ENCODE measurements at places on chromosomes 1 and 21. TPM values are rescaled to one million over a fixed set of nuclear protein-coding genes. Genes with fewer than 3 reads are reported as not detected.
A peak's percentile ranks its signal among the peaks of the same experiment; 100 is the strongest.

DNA sequence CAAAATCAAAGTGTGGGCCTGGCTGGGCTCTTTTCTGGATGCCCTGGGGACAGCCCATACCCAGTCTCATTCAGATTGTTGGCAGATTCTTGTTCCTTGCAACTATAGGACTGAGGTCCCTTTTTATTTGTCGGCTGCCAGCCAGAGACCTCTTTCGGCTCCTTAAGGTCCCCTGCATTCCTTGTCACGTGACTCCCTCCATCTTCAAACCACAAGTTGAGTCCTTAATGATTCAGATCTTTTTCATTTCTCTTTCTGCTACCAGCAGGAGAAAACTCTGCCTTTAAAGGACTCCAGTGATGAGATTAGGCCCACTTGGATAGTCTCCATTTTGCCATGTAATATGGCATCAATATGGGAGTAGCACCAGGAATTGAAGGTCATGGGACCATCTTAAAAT lies 48.6 kb downstream of the PATJ start:
- no peak for DNase-seq

RGS16 gene
- 5.0 TPM for total RNA-seq

SLC30A2 gene
- not detected for total RNA-seq

DNA sequence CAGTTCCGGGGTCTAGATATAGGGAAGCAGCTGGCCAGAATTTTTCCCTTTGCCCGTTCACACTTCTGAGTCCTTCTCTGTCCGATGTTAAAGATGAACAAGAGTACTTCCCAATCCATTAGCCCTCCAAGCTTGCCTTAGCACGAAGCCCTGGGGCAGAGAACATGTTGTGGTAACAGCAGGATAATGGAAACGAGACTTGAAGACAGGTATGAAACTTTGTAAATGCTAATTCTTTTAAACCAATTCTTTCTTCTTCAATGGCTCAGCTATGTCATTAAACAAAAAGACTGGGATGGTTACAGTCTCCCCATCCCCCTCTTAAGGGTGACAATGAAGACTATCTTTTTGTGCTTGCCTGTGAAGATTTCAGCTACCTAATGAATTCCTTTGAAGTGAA lies 218.5 kb downstream of the PLA2G4A start:
- no peak for DNase-seq

GRCh38 chr1:113058941-113059706 lies 13.9 kb upstream of the LRIG2 start:
- DNase-seq: no peak

DNA sequence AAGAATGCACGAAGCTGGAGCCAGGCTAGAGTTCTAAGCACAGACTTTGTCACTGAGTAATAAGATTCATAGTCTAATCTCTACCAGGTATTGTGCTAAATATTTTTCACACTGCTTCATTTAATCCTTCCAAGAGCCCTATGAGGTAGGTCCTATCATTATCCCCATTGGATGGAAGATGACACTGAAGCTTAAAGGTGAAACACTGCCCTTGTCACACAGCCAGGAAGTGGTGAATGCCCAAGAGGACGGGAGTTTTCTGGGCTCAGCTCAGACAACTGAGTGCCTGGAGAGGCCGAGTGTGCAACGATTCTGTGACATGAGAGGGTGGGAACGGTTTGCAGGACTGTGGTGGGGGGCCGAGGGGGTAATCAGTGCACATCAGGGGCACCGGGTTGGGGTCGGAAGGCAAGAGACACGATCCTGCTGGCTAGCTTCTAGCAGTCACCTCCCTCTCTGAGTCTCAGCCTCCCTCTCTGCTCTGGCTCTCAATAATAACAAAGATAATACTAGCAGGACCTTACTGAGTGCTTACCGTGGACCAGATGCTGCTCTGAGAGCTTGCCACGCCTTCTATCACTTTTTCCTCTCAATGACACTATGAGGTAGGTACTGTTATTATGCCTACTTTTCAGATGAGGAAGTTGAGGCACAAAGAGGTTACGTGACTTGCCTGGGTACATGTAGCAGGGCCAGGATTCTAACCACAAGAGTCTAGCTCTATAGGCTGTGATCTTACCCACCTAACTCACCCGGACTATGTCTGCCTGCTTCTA lies 12.4 kb downstream of the KCNQ4 start:
- no peak for DNase-seq

- DNase-seq: no peak
Observed at GRCh38 chr1:44415013-44415412, 10.0 kb downstream of the RNF220 start.

MIXL1 gene
- total RNA-seq: not detected

- no peak for DNase-seq
Observed at GRCh38 chr1:224149709-224150108, 33.3 kb upstream of the DEGS1 start.

CYP4B1 gene
- not detected for total RNA-seq

- peak; percentile 37 for DNase-seq
Observed at GRCh38 chr1:173269490-173270230, 62.5 kb upstream of the TNFSF4 start.

- no peak for DNase-seq
Observed at GRCh38 chr1:1420654-1421141, 378 bp downstream of the ANKRD65 start.

- DNase-seq: peak; percentile 18
Observed at GRCh38 chr1:40315795-40316594, 1.1 kb downstream of the COL9A2 start.

DNA sequence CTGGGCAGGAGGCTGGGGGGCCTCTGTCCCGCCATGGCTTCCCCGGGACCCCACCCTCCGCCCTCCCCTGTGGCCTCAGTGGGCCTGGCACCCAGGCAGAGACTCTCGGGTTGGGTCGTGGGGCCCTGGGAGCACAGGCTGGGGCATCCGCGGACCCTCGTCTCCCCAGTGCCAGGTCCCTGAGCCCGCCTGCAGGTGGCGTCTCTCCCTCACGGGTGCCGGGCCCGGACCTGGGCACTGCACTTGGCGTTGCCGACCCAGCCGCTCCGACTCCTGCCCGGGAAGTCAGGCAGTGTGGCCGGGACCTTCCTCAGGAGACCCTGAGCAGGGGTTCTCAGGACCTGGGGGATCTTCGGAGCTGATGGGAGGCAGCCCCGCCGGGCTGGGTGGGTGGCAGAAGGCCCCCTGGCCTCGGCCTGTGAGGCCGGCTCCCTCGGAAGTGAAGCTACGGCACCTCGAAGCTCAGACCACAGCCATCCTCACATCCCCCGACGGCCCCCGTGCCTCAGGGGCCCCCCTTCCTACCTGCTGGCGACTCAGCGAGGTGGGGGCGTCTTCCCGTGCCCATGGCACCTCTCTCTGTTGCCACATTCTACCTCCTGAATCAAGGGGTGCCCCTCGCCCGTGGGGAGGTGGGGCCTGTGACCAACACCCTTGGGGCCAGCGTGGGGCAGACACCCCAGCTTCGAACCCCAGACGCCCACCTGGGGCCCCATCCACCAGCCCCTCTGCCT lies 6.4 kb upstream of the C1orf159 start:
- peak; percentile 80 for DNase-seq

DNA sequence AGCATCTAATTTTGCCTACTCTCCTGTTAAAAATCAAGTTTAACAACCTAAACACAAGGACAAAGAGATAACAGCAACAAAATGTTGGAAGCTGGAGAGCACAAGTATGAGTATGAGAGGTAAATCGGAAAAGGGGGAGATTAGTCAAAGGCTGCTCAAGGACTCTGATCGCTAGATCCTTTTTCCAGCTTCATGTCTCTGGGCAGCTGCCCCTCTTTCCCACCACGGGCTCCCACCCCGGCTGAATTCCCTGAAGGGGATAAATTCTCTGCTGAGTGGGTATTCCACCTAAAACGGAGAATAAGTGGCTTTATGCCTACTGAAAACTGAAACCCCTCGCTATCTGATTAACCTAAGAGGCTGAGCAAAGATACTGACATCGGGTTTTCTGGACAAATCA lies 696 bp upstream of the CTBS start:
- DNase-seq: no peak

DNA sequence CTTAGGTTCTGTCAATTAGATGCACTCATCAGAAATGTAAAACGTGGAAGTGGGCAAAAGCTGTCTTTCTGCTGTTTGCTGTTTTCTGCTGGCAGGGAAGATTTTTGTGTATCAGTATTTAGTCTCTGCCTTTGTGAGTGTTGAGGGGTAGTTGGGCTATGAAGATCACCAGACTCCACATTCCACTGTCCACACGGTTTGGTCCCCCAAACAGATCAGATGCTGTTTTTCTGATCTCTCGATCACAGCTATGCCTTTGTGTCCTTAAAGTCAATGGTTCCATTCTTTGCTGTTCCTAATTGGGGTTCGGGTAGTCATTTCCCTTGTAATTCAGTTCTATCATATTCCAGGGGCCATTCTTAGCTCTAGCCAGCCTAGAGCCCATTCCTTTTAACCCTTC lies 27.0 kb upstream of the NPL start:
- no peak for DNase-seq

DNA sequence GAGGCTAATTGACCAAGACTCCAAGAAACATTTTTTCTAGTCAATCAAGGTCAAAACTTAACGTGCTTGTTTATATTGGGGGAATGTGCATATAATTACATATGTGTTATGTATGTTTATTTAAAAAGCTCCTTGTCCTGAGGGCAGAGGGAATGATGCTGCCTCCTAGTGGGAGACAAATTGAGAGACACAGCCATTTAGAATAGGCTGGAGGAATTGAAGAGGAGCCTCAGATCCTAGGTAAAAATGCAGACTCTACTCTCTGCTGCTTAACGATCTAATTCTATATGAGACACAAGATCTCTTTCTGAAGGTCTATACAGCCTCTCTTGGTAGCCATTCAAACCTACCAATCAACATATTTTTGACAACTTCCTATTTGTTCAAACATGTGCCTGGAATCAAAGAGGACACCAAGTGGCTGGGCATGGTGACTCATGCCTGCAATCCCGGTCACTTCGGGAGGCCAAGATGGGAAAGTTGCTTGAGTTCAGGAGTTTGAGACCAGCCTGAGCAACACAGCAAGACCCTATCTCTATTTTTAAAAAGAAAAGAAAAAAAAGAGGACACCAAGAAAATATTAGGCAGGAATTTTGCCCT lies 136.6 kb upstream of the ZNF648 start:
- no peak for DNase-seq

GRCh38 chr1:175192111-175192629 lies 406 bp downstream of the KIAA0040 start:
- peak; percentile 48 for DNase-seq

All from SJSA1 (cell line).